ENCODE measurements at places on chromosomes 6 and 20.

- no peak for DNase-seq
These were observed 10.9 kb upstream of the BCKDHB start for GRCh38 chr6:80095600-80095999.

DNA sequence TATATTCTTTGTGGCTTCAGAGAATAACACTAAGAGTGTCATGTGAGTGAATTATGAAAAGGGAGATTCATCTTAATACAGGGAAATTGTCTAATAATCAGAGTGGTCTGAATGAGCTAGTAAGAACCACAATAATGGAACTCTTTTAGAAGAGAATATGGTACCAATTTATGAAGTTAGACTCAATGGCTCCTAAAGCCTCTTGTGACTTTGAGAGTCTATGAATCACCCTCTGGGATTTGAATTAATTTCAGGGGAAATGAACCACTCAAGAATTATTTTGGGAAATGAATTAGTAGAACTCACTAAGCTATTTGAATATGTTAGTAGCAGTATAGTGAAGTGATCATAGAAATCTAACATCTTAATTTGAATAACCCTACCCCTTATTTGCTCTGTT is 14.3 kb downstream of the PCMT1 start:
- no peak for DNase-seq

DNA sequence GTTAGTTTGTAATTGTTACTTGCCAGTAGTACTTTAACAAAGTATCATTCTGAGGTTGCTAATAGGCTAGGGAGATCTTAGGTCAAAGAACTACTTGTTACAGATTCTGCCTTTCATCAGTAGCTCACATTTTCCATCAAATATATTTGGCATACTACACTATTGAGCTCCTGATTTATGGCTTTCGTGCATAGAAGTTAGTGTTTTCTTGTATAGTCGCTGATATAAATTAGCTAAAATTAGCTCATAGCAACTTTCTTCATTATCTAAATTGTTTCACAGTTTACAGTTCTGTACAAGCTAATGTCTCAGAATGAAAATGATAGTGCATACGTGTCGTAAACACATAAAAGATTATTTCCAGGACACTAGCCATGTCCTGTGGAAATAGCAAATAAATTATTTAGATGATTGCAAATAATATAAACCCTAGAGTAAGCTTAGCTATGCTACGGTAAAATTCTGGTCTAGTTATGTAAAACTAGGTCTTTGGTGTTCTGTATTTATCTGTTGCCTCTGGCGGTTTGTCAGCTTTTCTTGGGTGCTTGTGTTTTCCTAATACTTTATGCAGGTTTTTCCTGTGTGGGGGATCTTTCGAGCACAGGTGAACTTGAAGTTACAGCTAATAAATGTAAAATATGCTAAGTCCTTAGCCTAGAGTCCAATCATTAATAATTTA is 15.1 kb downstream of the PDE7B start:
- no peak for DNase-seq

DNA sequence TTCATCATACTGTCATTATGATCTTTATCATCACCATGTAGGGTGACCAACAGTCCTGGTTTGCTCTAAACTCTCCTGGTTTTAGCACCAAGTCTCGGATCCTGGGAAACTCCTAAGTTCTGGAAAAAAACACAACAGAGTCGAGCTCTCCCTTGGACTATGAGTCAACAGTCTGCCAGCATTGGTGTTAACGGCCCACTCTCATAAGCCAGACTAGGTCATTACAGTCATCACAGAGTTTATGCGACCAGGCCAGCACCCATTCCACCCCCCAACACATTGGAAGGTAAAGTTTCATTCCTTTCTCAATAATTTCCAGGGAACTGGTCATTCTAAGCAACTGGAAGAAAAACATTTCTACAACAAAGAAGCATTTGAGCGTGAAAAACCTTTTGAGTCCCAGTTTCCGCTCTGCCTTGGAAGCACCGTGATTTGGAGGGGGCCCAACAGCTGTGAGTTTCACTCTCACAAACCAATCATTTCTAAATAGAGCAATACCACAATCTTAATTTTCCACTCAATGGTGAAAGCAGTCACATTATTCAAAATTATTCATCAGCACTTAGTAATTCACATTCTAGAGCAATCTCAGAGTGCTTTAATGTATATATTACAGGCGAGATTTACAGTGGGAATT is 445.0 kb downstream of the CDH26 start:
- no peak for DNase-seq

- DNase-seq: no peak
These were observed 77.3 kb downstream of the GRM4 start for GRCh38 chr6:34068462-34069044.

GRCh38 chr20:23404196-23404595 is 17.1 kb downstream of the NAPB start:
- no peak for DNase-seq

- DNase-seq: no peak
These were observed 34.6 kb downstream of the C6orf52 start for GRCh38 chr6:10659699-10660348.

DNA sequence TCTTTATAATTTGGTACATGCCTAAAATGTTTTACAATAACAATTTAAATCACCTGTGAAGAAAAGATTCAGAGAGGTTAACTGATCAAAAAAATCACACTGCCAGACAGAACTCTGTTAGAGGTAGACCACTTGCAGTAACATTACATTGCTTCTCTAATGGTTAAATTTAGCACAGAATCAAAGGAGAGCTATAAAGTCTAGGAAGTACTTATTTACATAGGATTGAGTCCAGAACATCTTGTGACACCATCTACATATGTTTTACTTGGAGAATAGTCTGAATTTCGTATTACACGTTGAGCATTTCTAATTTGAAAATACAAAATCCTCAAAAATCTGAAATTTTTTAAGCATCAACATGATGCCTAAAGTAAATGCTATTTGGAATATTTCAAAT is 17.2 kb upstream of the TBC1D20 start:
- DNase-seq: no peak

DNA sequence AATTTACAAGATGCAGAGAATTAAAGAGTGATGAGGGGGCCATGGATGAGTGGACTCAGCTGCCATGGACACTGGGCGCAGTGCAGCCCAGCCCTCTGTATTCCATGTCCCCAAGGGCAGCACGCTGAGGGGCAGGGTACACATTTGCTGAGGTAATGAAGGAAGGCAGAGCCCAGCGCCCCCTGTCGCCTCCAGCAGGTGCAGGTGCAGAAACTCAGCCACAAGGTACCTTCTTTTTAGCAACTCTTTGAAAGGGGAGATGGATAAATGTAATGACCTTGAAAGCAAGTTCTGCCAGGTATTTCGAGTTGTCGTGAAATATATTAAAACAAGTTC is 7.1 kb downstream of the CD93 start:
- no peak for DNase-seq

GRCh38 chr6:51805517-51805916 is 281.9 kb downstream of the PKHD1 start:
- DNase-seq: no peak

DNA sequence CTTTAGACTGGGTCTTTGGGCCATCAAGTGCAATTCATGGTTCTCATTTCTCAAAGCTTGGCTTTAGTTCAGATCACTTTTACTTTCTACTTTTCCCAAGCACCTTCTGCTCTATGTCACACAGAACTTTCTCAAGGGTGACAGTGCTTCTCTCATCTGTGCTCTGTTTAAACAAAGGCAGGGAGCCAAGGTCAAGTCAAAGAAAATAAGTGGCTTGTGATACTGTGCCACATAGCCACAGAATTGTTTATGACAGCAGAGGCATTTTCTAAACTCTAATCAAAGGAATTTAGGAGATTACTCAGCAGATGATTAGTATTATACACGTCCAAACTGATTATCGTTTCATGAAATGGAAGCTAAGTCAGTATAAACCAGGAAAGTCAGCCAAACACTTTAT is 348.0 kb downstream of the HDGFL1 start:
- no peak for DNase-seq

- DNase-seq: no peak
These were observed 15.7 kb upstream of the POU5F1 start for GRCh38 chr6:31186052-31186734.

GRCh38 chr6:47473791-47474346 is 3.7 kb upstream of the CD2AP start:
- no peak for DNase-seq

GRCh38 chr20:37245216-37246150 is 16.1 kb downstream of the GHRH start:
- DNase-seq: peak; percentile 12

DNA sequence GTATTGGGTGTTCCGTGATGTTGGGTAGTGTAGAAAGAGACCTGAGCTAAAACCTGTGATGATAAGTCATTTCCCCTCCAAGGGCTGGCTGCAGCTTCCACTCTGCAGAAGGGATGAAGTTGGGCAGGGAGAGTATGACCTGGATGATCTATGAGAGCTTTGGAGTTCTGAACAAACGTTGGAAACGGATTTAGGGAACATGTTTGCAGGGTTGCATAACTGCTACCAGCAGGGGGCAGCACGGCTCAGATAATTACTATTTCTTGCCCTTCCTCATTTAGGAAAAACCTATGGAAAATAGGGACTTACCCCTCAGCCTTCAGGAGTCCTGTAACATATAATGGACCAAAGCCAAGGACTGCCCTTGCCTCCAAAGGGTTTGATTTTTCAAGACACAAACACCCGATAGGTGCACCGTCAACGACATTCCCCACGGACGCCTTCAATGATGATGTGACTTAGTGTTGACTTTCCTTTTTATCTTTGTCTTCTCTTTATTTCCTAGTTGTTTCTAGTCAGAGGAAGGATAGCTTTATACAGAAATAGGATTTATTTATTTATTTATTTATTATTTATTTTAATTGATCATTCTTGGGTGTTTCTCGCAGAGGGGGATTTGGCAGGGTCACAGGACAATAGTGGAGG is 164.9 kb upstream of the SASH1 start:
- DNase-seq: peak; percentile 26

GRCh38 chr20:6718662-6719368 is 48.7 kb upstream of the BMP2 start:
- no peak for DNase-seq

DNA sequence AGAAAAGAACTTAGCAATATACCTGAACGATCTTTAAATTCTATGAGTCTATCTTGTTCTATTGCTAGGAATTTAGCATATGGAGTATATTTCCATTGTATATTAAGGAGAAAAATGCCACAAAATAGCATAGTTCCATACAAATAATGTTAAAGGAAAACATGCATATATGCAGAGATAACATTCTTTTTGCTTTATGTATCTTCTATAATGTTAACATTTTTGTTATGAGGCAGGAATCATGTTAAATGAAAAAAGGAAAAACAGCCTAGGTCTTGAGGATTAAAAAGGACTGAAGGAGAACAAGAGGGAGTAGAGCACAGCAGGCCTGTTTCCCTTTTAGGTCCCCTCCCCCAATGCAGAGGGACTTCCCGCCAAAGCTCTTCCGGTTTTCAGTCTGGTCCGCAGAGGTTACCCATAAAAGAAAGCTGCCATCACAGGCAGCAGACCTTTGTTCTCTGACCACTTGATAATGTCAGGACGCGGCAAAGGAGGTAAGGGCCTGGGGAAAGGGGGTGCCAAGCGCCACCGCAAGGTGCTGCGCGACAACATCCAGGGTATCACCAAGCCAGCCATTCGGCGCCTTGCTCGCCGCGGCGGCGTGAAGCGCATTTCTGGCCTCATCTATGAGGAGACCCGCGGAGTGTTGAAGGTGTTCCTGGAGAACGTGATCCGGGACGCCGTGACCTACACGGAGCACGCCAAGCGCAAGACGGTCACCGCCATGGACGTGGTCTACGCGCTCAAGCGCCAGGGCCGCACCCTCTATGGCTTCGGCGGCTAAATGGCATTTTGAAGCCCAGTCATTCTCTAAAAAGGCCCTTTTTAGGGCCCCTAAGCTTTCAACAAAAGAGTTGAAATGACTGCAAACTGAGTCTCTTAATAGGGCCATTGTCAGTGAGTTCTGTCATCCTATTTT is 108.4 kb upstream of the PRSS16 start:
- DNase-seq: no peak

DNA sequence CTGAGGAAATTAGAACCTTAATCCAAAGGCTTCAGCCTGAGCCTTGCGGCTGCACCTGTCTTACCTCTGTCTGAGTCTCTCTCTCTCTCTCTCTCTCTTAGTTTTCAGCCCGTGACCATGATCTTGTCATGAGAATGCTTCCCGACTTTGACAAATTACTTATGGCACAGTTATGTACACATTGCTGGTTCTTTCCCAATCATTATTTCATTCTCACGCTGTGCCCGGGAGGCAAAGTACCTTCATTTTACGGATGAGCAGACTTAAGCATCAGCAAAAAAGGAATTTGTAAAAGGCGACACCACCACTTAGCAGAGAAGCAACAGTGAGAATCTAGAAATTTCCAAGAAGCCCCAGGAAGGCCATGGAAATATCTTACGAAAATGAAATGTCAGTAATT is 54.6 kb downstream of the GMPR start:
- no peak for DNase-seq

GRCh38 chr6:75436869-75437268 is 56.7 kb downstream of the FILIP1 start:
- no peak for DNase-seq

DNA sequence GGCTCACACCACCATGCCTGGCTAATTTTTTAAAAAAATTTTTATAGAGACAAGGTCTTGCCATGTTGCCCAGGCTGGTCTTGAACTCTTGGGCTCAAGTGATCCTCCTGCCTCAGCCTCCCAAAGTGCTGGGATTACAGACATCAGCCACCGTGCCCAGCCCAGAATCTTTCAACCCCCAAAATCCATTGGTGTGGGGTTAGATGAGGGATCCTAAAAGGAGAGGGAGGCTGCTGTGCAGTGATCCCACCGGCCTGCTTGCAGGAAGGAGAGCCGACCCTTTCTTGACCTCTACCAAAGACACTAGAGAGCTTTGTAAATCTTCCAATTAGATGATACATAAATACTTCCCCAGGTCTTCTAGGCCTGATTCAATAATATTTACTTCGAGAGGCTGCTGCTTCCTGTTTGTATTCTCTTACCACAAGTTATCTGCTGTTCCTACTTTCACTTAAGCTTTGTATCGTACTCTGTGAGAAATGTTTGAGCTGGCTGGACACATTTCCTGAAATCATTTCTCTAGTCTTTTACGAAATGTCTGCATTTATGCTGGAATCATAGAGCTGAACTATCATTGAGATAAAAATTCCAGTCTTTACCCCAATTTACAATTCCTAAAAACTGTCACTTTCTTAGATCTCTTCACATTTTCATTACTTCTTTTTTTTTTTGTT is 49.3 kb upstream of the IER3 start:
- no peak for DNase-seq

DNA sequence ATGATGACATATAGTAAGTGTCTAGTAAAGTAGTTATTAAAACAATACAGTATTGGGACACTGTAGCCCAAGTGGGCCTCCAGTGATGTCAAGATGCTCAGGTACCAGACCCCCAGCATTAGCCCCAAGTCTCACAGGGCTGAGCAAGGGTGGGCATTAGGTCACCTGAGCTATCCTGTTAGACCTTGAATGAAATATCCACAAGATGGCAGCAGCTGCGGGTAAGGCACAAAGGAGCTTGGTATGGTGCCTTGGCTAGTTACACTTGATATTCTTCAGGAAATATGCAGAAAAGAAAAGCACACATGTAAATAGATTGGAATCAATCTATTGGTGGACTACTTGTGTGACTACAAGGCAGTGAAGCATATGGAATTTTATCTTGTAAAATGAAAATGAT is 701.8 kb upstream of the ADGRB3 start:
- DNase-seq: no peak

- no peak for DNase-seq
These were observed 33.2 kb downstream of the BANF2 start for GRCh38 chr20:17732907-17733521.
